ENCODE measurements at places on chromosomes 4 and X.

DNA sequence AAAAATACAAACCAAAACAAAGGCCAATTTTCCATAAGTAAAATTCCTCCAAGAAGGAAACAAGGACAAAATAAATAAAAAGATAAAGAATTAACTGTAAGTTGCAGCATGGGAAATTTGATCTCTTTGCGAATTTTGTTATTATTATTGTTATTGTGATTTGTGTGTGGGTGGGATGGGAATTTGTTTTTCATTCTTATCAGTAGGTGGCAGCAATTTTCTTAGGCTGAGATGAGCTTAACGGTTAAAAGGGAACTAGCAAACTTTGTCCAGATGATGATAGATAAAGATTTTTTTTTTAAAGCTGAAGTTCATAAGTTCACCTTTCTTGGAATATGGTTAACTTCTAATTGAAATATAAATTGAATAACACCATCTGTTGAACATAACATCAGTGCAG, 83.2 kb upstream of the IL1RAPL2 start:
- no peak for DNase-seq

DNA sequence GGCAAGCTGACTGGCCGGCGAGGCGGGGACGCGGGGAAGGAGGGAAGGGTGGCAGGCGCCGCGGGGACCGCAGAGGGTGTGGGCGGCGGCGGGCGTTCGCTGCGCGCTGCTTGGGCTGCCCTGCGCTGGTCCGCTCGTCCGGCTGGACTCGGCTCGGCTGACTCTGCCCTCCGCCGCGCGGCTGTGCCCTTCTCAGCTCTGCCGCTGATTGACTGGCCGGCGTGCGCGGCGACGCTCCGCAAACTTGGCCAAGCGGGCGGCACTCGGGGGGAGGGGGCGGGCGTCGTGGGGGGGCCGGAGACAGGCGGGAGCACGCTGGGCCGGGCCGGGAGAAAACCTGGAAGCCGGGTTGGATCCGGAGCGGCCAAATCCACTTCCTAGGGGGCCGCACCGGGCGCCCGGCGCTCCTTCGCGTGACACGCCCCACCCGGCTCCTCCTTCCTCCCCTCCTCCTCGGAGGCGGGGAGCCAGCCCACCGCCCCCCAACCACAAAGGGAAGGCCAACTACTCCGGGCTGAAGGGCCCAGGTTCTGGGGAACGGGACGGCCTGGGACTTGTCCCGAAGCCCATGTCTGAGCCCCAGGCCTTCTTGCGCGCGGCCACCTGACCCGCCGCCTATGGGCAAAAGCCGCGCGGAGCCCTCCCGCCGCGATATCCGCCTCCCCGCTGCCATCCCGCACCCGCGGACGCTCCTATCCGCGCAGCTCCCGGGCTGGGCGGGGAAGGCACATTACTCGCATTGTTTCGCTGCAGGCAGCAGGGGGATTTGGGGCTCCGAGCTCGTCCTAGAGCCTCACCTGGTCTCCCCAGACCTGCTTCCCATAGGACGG, at the start of gene GPC4:
TSS of gene GPC4 (minus strand) at position 214 of the 830 bp plus-strand sequence. CDS start 524 bp downstream, outside the sequence.
- no peak for DNase-seq

GRCh38 chrX:129665916-129666644, 11.3 kb upstream of the APLN start:
- no peak for DNase-seq

DNA sequence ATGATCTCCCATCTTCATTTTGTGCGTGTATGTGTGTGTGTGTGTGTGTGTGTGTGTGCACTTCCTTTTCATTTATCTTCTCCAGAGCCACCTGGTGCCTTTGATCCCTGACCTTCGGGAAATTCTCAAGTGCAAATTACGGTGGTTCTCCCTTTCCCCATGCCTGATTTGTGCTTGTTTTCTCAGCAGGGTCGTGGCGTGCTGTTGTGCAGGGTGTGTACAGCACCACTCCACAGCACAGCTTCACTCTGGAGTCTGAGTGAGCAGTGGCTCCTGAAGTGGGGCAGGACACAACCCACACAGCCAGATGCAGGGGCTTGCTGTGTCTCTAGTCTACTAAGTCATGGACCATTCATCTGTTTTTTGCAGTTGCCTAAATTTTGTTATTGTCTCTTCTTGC, 114.2 kb upstream of the TBC1D9 start:
- no peak for DNase-seq

DNA sequence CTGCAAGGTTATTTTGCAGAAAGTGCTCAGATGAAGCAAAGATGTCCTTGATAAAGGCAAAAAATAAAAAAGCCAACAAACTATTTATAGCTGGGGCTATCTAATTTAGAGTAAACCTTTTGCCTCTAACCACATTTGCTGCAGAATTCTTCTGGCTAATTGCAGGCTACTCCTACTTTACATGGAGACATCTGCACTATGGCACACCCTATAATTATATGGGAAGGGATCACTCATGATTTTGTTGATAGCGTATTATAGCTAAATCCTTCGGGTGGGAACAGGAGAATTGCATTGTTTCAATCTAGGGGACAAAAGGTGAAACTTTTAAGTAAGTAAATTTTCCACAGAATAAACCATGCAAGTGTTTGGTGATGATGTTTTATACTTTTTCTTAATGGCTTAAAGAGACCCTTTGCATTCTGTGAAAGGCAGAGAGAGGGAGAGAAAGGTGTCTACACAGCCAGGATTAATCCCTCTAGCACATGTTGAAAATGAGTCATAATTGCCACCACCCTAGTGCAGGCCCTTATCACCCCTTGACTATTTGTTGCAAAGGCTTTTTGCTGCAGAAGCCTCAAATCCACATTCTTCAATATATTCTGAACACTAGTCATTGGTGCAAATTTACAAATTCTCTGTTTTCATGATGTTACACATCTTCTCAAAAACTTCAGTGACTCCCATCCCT, 221.3 kb upstream of the BMP3 start:
- no peak for DNase-seq

DNA sequence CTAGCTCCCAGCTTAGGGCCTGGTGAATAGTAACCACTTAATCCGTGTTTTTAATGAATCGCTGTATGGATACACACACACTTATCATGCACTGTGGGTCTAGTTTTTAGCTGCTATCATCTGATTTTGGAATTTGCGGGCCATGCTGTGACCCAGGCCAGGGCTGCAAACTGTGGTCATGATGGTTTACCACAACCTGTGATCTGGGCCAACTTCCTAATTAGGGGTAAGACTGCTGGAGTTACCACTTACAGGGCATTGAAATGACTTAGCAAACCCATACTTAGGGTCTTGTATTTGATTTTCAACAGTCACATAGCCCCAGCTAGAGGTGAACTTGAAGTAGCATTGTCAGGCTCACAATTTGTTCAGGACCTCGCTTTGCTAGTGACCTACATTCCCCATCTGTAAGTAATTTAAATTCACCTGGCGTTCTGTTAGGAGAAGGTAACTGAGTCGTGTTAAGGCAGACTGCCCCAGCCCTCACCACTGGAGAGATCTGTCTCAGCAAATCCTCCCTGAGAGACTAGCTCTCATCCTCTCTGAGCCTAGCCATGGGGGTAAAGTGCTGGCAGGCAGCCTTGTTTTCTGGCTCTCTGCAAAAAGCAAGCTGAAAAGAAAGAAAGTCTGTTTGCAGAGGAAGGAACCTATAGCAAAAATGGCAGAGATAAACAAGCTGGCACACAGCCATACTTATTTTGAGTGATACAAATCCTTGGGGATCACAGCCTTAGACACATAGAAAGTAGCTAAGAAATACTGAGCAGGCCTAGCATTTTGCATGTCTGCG, 33.8 kb upstream of the EGFL6 start:
- DNase-seq = no peak

DNA sequence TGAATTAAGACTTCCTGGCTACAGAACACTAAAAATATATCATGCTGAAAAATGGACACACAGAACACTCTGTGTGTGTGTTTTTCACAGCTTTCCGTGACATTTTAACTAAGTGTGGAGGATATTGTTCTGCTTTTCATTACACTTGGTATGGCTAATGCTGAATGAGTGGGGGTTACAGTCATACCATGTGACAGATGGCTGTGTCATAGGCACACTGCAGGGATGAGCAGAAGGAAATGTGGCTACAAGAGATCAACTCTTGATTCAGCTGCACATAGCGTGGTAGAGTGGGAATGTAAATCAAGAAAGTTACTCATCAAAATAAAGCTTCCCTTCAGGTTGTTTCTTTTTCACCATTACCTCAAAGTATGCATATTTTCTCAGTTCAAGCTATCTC, 669.8 kb downstream of the IQCM start:
- DNase-seq = no peak

- no peak for DNase-seq
Measured at GRCh38 chr4:107210450-107211239, 174.5 kb upstream of the DKK2 start.

- no peak for DNase-seq
Measured at GRCh38 chrX:8848441-8848840, 47.3 kb upstream of the FAM9A start.

DNA sequence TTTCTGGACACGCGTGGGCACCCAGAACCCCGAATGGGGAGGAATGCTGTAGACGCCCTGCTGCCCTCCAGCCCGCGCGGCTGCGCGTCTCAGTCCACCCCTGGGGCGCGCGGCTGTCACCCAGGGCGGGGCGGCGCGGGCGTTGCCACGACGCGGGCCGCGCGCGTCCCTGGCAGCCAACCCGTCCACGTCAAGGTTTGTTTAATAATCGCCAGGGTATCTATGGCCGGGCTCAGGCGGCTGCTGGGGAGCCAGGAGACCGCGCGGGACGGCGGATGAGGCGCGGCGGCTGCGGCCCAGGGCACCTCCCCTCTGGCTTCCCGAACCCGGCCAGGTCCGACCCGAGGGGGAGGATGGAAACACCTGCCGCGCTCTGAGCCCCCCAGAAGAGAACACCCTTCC, at the start of gene SPATA18:
TSS of gene SPATA18 (plus strand) at position 92 of the 402 bp plus-strand sequence. CDS start 401 bp downstream, outside the sequence.
- no peak for DNase-seq

DNA sequence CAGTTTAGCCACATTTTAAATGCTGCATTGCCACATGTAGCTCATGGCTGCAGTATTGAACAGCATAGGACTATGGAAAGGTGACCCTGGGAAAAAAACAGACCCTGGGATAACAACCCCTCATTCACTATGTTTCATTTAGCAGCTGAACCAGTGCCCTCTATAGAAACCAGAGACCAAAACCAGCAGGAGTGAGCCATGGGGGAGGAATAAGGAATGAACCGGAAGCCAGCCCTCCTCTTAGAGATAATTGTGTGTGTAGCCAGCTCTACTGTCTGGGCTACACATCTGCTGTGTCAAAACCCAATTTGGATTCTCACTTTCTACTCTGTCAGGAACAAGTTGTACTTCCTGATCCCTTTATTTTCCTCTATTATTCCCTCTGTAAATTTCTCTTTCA, 158.5 kb upstream of the S100G start:
- no peak for DNase-seq

DNA sequence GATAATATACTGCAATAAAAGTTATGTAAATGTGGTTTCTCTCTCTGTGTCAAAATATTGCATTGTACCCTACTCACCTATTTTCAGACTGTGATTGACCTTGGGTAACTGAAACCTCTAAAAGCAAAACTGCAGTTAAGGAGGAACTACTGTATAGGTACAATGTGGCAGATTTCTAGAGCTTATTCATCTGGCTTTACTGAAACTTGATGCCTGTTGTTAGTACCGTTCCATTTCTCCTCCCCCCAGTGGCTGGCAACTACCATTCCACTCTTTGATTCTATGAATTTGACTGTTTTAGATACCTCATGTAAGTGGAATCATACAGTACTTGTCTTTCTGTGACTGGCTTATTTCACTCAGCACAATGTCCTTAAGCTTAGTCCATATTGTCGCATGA, 61.9 kb downstream of the HOPX start:
- peak; percentile 37 for DNase-seq

DNA sequence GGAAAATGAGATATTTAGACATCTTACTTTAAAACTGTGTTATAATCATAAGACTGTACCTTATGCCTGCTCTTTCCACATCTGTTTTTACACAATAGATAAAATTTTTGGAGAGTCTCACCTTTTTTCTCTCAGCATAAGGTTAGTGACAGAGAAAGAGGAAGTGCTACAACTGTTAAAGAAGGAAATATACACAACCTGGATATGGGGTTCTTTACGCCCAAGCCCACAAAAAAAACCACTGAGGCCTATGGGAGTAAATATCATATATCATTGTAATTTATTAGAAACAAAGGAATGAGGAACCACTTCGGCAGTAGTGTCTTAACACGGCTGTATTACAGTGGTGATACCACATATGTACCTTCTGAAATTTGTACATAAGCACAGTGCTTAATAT, 265.9 kb upstream of the GK2 start:
- DNase-seq = no peak

DNA sequence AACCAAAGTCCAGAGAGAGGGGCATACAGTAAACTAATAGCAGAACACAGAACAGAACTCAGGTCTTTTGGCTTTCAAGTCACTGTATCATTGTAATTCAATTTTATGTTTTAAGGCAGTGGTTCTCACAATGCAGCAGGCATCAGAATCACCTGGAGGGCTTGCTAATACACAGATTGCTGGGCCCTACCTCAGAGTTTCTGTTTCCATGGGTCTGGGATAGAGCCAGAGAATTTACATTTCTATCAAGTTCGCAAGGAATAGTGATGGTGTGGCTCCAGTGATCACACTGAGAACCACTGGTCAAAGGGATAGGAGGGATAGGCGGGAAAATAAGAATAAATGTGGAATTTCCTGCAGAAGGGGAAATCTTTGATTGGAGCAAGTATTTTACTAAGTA, 36.7 kb downstream of the LANCL3 start:
- no peak for DNase-seq

GRCh38 chr4:74659576-74660411, 134.5 kb downstream of the BTC start:
- no peak for DNase-seq

GRCh38 chr4:35559559-35560365, 684.6 kb downstream of the ARAP2 start:
- DNase-seq = no peak

DNA sequence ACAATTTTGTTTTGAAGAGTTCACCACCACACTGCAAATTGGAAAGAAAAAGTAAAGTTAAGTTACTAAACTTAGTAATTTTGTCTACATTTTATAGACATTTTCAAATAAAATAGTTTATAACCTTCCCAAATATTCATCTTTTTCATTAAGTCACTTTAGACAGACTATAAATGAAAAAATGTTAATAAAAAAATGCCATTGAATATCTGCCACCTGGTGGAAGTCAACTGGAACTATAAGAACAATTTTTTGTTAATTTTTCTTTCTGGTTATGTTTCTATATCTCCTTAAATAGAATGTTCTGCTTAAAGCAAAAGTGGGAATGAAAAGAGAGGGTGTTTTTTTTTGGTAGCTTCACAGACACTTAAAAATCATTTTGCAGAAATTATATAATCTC, 534.4 kb upstream of the PCDH10 start:
- no peak for DNase-seq

DNA sequence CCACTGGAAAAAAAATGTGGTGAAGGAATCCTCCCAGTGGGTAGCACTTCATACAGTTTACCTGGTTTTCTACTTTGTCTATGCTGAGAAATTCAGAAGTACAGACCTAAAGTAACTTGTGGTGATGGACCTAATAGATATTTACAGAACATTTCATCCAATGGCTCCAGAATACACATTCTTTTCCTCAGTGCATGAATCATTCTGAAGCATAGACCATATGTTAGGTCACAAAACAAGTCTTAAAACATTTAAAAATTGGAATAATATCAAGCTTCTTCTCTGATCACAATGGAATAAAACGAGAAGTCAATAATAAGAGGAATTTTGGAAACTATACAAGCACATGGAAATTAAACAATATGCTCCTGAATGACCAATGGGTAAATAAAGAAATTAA, 450.1 kb upstream of the INTU start:
- DNase-seq = no peak
